NCI-H187 (cell line): ENCODE measurements at places on chromosomes 3 and 15.

- DNase-seq, result no peak
Measured at GRCh38 chr3:175655351-175655750, 796.2 kb downstream of the NAALADL2 start.

DNA sequence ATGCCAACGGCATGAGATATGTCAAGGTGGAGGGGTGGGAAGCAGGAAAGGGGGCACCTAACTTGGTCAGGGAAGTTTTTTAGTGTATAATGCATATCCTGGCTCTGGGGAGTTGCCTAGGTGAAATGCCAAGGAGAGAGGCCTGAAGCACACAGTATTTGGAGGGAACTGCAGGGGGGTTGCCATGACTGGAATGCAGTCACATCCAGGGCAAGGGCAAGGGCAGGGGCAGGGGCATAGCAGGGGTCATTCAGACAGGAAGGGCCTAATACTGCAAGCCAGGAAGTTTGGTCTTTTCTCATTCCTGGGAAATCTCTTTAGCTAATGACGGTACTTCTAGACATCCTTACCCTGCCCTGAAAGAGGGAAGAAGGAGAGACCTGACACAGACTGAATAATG, 60.5 kb downstream of the MYRIP start:
- no peak for DNase-seq

- DNase-seq, result no peak
Measured at GRCh38 chr3:158732856-158733200, 571 bp upstream of the RARRES1 start.

- no peak for DNase-seq
Measured at GRCh38 chr3:39808467-39809180, 785 bp upstream of the MYRIP start.

- DNase-seq, result no peak
Measured at GRCh38 chr15:75028991-75029377, 5.6 kb downstream of the PPCDC start.

- no peak for DNase-seq
Measured at GRCh38 chr15:80343554-80343992, 60.6 kb upstream of the ARNT2 start.

DNA sequence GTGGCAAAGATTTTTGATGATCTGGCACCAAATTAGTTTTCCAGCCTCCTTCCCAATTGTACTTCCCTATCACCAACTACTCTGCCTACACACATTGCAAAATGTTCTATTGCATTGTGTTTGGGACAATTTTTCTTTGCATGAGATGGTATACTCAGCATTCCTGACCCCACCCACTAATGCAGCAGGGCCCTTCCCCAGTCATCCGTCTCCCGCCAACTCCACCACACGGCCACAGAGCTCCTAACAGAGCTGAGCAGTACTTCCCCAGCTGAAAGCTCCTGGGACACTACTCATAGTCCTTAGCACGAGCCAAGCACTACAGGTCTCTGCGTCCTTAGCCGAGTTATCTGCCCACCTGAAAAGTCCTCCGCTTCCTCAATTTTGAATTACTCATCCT, 34.2 kb downstream of the TXNRD3 start:
- DNase-seq, result no peak

GRCh38 chr3:186107215-186108105, 1.4 kb downstream of the ETV5 start:
- DNase-seq, result peak; percentile 72

GRCh38 chr3:177687291-177687690, 490.0 kb upstream of the TBL1XR1 start:
- DNase-seq, result no peak

DNA sequence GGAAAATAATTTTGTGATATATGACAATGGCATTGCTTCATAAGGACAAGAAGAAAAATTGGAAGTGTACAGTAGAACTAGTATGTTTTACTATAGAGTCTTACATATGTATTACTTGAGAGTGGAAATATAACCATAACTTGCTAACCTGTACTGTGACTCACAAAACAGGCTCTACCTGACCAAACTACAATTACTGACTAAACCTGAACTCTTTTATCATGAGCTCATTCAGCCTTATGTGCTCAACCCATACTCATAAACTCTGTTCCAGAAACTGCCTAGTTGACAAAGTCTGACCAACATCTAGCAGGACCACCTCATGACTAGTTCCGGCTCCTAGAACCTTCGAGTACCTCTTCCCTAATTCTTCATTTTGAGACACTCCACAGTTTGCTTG, 6.3 kb downstream of the CDIN1 start:
- no peak for DNase-seq
